ENCODE measurements at places on chromosomes 4 and X.
A peak's percentile ranks its signal among the peaks of the same experiment; 100 is the strongest.

DNA sequence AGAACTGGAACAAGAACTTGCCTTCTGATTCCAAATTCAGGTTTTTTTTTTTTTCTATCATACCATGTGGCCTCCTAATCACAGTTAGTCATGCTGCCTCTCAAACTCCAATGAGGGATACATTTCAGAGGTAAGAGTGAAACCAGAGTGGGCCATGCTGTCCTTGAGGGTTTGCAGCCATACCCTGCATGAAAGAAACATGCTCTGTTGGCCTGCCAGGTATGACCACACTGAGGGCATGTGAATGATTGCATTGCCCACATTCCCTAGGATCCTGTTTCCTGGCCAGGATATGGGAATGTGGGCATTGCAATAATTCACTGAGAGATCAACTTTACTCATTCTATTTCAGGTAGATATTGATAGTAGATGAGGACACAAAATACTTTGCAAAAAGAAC is 56.4 kb upstream of the DDIT4L start:
- no peak for DNase-seq

DNA sequence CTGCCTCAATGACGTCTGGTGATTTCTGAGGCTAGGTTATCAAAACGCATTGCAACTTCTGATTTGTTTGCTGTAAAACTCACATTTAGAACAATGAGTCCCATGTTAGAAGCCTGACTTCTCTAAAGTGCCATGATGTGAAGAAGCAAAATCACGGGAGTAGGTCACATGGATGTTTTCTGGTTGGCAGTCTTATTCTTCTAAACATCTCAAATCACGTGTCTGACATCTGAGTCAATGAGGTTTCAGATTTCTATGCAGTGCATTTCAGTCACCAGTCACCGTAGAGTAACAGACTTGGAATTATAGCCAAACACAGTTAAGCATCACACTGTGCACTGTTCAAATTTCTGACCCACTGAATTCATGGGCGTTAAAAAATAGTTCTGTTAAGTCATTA is 482.1 kb downstream of the TMA16 start:
- no peak for DNase-seq

- peak; percentile 42 for DNase-seq
These were observed 2.4 kb downstream of the FRAS1 start for GRCh38 chr4:78059524-78059889.

GRCh38 chrX:14694611-14695010 is 165.3 kb downstream of the GLRA2 start:
- DNase-seq = no peak

DNA sequence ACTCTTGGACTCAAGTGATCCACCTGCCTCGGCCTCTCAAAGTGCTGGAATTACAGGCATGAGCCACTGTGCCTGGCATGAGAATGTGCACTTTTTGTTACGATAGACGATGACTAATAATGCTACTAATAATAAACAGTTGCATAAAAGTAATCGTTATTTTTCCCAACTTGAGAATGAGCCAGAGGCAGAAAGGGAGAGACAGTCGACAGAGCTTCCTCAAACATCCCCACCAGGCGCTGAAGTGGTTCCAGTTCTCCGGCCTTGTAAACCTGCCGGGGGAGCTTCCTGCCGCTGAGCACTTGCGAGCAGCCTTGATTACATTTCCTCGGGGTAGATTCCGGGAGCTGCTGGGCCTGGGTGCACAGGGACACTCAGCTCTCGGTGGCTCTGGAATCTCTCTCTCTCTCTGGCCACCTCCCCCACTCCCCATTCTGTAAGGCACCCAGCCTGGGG is 8.9 kb upstream of the HTRA3 start:
- DNase-seq = peak; percentile 87

DNA sequence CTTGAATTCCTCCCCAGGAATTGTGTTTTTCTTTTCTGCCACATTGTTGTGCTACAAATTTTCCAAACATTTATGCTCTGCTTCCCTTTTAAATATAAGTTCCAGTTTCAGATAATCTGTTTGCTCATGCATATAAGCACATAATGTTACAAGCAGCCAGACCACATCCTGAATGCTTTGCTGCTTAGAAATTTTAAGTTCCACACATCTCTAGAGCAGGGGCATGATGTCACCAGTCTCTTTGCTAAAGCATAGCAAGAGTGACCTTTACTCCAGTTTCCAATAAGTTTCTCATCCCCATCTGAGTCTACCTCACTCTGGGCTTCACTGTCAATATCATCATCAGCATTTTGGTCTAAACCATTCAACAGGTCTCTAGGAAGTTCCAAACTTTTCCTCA is 932.5 kb downstream of the SH3BGRL start:
- DNase-seq = no peak

- DNase-seq = no peak
These were observed 57.0 kb upstream of the MSN start for GRCh38 chrX:65610481-65610880.

- no peak for DNase-seq
These were observed at the start of gene NDST4 for GRCh38 chr4:115113506-115114106. TSS of gene NDST4 (minus strand) at chr4:115113620. CDS start at chr4:115077036, 36,584 bp downstream.

DNA sequence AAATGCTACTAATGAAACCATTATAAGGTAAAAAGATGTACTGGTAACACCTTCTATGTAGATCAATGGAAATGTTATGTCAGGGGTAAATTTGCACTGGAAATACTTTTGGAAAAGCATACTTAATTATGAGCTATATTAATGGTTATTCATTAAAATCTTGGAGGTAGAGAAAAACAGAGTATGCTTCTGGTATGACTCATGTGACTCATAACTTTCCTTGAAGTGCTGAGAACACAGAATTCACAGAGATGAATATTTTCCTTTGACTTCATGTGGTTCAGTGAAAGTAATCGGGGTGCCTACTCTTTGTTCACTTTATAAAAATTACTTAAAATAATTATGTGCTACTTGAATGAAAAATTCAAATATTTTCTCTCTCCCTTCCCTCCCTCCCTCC is 254.2 kb downstream of the KCTD8 start:
- no peak for DNase-seq

DNA sequence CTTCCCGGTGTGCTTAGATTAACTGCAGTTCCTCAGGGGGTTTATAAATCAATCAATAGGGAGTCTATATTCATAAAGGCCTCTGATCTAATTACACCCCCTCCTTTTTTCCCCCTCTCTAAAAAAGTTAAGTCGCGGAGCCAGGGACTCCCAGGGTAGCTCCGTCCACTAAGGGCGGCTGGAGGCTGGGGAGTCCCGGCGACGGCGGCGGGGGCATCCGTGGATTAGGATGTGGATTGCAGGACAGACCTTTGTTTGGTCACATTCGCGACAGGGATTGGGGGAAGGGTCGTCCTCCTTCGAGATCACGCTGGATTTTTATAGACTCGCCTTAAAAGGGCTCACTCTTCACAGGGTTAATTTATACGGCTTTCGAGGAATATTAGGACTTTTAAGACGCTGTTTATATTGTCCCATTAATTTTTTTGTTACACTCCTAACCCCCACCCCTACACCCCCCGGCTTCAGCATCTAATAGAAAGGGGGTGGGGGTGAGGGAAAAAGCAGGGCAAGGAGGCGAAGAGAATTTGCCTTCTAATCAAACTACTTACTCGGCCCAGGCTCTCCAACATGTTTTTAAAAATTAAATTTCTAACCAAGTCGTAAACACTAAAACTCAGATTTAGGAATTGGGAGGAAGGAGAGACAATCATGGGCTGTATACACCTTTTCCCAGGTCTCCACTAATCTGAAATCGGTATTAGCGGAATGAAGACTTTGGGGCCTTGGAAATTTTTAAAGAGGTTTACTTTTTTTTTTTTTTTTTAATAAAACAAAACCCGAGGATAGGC is 8.5 kb downstream of the PITX2 start:
- no peak for DNase-seq

GRCh38 chr4:151783867-151784266 is 23.1 kb upstream of the GATB start:
- DNase-seq = no peak

- no peak for DNase-seq
These were observed 134.6 kb downstream of the ARSF start for GRCh38 chrX:3175659-3176438.

- no peak for DNase-seq
These were observed 80.5 kb upstream of the GC start for GRCh38 chr4:71864380-71864779.

DNA sequence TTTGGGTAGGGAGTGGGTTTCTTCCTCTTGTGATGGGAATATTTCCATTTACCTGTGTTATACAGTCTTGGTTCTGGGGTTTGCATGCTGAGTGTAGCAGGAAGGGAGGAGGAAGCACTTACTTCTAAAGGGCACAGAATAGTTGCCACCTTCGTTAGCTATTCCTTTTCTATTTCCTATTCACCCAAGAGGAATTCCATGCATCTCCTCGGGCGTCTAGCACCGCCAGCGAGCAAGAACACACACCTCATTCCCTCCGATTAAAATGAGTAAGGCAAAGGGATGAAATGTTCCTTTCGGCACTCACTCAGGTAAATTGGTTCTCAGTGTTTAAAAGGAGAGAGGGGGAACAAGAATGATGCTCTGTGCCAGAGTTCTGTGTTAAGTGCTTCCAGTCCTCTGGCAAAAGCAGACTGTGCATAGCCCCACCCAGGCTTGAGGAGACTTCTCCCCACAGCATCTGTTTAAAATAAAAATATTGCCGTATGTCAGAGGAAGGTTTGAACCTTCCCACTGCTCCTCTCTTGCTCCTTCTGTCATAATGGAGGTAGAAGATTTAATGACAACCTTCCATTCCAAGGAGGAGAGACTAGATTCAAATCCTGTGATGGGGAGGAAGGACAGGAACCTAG is 351.4 kb downstream of the PTTG2 start:
- no peak for DNase-seq

DNA sequence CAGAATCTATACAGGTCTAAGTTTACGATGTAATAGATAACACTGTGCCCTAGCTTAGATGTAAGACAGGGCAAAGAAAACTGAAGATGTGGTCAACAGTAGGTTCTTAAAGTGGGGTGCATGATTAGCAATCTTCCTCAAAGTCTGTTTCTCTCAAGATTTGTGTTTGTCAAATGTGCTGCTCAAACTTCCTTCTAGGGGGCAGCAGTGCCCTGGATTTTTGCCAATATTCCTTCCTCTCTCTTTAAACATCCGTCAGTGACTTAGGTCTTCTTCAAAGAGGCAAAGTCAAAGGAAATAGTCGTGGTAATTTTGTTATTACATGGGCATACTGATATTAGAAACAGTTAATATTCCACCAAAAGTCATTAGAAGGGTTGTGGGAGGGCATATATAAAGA is 4.2 kb upstream of the PDHA2 start:
- DNase-seq = no peak

DNA sequence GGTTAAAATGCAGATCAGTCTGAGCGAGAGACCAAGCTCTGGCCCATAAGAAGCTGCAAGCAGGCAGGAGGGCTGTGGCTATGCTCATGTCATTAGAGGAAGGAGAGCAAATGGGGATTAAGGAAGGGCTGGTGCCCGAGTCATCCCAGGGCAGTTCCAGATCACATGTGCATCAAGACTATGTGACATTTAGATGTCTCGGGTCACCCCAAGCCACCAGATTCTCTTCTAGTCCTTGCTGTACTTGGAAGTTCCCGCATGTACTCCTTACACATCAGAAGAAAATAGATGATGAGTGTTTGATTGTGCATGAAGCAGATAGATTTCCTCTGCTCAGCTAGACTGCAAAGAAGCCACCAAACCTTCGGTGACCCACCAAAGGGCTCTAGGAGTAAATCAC is 42.1 kb upstream of the KLHL34 start:
- DNase-seq = no peak

GRCh38 chr4:7626531-7626930 is 191.8 kb upstream of the PSAPL1 start:
- DNase-seq = no peak

DNA sequence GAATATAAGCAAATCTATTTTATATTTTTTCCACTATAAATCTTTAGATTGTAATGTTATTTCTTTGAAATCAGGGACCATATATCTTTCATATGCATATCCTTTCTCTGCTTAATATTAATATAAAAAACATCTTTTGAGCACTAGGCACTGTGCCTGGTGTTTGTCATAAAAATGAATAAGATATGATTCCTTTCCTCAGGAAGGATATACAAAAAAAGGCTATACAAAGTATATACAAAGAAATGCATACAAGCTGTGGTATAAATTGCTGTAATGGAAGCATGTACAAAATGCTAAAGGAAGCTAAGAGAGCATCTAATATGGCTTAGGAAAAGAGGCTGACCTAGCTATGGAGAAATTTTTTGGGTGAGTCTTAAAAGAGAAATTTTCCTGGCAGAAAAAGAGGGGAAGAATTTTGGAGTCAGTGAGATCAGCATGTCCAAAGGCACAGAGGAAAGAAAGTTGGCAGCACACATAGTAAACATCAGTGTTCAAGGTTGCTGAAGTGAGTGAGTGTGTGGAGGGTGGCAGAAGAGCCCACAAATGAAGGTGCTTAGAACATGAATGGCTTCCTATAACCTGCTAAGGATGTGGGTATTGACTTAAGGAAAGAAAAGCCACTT is 500.0 kb downstream of the SPRY1 start:
- no peak for DNase-seq

GRCh38 chr4:125789023-125789422 is 474.3 kb downstream of the FAT4 start:
- no peak for DNase-seq

DNA sequence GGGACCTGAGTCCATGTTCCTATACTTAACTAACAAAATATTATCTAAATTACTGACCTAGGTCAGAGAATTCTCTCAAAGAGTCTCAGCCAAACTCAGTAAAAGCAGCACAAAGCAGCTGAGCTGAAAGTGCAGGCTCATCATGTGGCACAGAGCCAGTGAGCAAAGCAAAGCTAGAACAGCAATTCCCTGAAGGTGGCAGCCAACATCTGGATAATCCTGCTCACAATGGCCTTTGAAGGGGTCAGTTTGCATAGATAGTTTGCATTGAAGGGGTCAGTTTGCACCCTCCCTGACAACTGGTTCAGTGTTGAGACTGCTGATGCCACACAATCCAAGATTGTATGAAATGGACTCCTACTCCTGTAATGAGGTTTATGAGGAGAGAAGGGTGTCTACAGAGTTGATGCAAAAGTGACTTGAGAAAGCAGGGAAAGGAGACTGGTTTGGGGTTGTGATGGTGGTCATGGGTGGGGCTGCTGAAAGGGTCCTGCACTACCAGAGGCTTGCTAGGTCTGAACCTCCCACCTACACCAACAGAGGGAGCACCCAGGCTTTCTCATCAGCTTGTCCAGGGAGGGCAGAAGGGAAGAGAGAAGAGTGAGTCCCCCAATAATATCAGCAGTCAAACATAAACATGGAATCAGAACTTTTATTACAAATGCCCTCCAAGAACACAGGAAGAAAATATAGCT is 39.7 kb downstream of the TRIM61 start:
- no peak for DNase-seq

GRCh38 chrX:136495043-136495442 is 2.3 kb upstream of the HTATSF1 start:
- no peak for DNase-seq

Measured in hepatic stellate cell (primary cell).